A549 treated with AZD2906 at 1 μM for 4 hours (cell line): ENCODE measurements at places on chromosomes 7 and 10. TPM values are rescaled to one million over a fixed set of nuclear protein-coding genes. Genes with fewer than 3 reads are reported as not detected.

The EGFR gene
- total RNA-seq = 88.0 to 119 TPM (median 105 TPM) in 5 replicates

The MACC1 gene
- not detected in 5 replicates for total RNA-seq

The SORCS1 gene
- 0.10 TPM in 1 of 5 replicates, not detected in the others for total RNA-seq

The VGF gene
- 11.1 to 31.9 TPM (median 20.1 TPM) in 5 replicates for total RNA-seq
